ENCODE measurements at places on chromosomes 2 and 18.

GRCh38 chr2:208916881-208917280, 507.0 kb upstream of the MAP2 start:
- no peak for DNase-seq

GRCh38 chr2:234632527-234633391, 135.9 kb upstream of the ARL4C start:
- DNase-seq: no peak

- no peak for DNase-seq
Measured at GRCh38 chr2:71546777-71547281, 93.5 kb downstream of the DYSF start.

- no peak for DNase-seq
Measured at GRCh38 chr2:162267496-162267895, 24.3 kb upstream of the FAP start.

GRCh38 chr2:33062665-33063250, 116.0 kb downstream of the LTBP1 start:
- no peak for DNase-seq

DNA sequence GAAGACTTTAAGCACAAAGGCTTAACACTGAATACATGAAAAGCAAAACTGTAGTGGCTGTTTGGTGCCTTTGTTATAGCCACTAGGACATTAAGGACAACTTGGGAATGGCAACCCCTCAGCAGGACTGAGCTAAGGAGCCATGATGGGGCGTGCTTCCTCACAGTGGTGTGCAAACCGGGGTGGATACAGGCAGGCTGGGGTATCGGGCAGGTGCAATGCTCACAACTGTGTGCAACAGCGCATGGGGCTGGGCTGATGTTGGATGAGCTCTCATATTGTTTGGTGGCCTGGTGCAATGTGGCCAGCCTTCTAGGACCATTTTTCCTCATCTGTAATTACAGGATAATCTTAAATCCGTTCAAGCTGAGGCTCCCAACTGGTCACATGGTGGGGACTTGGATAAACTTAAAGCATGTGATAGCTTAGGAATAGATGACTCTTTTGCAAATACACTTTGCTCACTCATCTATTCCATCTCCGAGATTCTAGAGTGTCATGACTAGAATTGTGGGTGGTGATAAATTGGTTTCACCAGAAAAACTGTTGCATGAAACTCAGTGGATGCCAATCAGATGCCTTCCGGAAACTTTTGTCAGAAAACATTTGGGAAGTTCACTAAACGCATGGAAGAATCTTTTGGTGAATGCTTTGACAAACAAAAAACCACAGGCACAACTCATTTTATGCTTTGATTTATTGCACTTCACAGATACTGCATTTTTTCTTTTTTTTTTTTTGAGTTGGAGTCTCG, 116.5 kb downstream of the PXDN start:
- DNase-seq: no peak

- DNase-seq: no peak
Measured at GRCh38 chr18:69725009-69725408, 222.7 kb downstream of the CD226 start.

DNA sequence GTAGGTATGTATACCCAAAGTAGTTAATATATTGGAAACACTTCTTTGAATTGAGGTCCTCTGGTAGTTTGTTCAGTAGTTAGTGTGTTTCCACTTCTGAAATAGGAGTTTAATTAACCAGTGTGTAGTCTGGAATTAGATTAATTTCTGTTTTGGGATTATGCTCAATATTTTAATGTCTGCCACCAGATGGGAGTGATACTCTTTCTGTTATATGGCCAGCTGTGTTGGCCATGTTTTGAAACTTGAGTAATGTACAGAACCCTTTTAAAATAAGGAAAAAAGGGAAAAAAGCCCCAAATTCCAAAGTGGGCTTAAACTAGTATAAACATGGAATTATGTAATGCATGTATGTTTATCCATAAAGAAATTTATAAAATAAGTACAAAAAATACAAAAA, 147.7 kb downstream of the CTNNA2 start:
- no peak for DNase-seq

DNA sequence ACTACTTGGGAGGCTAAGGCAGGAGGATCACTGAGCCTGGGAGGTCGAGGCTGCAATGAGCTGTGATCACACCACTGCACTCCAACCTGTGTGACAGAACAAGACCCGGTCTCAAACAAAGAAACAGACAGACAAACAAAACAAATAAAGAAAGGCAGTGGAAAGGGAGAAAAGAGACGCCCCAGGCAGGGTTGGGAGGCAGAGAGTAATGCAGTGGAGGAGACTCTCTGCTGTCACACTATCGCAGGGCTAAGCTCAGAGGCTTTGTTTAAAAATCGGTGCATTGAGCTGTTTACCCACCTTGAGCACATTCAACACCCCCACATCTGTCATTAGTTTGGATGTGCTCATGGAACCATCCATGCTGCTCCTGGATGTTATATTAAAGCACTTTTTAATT, 84.2 kb upstream of the RMP24 start:
- DNase-seq: no peak

- DNase-seq: no peak
Measured at GRCh38 chr2:171158036-171158789, 2.5 kb downstream of the TLK1 start.

- DNase-seq: no peak
Measured at GRCh38 chr2:16713011-16713423, 47.4 kb upstream of the CYRIA start.

- peak; percentile 12 for DNase-seq
Measured at GRCh38 chr2:8761529-8762164, 75.8 kb downstream of the KIDINS220 start.

GRCh38 chr18:12615748-12616147, 42.2 kb downstream of the SPIRE1 start:
- DNase-seq: no peak

DNA sequence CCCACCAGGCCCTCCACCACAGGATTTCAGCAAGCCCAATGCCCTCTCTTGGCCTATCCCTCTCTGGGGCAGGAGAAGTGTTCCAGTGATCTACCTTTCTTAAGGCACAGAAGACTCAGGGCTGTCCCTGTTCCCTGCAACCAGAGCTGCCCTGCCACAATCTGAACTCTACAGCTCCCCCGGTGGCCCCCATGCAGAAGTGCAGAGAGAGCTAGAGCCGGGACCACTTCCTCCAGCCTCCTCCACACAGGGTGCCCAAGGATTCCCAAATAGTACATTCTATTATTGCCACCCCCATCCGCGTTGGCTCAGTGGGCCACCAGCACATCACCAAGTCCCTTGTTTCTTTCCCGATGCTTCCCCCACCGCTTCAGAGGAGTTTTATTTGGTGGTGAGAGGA, 114.8 kb upstream of the PTPRM start:
- no peak for DNase-seq

DNA sequence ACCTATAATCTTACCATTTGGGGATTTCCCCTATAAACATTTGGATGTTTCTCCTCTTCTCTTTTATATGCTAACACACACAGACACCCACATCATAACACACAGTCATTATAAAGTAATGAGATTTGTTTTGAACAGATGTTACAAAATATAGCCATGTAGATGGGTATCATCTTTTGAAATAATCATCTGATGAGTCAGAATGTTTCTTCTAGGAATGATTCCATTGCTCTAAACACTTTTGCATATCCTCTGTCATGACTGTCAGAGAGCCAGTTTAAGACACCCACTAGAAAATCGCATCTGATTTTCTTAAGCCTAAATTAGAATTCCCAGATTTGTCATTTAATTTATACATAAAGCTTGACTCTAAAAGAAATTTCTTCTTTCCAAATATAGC, 442.6 kb downstream of the CMPK2 start:
- DNase-seq: no peak

DNA sequence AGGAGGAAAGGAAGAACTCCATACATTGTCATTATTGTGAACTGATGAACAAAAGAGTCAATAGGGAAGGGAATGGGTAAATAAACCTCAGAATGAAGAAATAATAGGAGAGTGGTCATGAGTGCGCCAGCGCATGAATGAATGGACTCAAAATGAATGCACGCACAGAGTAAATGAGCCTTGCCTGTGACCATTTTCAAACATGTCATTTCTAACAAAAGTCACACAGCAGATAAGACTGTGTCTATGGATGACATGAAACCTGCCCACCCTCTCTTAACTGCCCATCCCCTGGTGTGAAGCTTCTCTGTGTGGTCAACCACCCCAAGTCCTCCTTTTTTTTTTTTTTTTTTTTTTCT, 121.1 kb upstream of the TEX51 start:
- DNase-seq: no peak

GRCh38 chr18:74353169-74353775, 37.6 kb downstream of the C18orf63 start:
- DNase-seq: peak; percentile 43

DNA sequence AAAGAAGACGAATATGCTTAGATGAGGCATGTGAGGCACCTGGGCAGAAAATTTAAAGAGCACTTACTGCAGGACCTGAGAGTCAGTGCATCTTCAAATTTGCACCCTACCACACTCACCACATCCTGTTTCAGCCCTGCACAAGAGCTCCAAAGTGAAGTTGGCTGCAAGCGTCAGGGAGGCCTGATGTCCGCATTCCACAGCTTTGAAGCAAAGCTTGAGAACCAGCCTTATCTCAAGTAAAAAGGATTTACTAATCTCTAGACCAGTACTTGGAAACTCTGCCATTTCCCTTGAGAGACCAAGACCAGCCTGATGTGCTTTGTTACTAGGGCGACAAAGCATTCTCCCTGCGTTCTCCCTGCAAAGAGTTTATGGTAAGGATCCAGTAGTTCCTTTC, 3.4 kb upstream of the ASNSD1 start:
- no peak for DNase-seq

GRCh38 chr2:71713581-71714580, 260.5 kb downstream of the DYSF start:
- no peak for DNase-seq

DNA sequence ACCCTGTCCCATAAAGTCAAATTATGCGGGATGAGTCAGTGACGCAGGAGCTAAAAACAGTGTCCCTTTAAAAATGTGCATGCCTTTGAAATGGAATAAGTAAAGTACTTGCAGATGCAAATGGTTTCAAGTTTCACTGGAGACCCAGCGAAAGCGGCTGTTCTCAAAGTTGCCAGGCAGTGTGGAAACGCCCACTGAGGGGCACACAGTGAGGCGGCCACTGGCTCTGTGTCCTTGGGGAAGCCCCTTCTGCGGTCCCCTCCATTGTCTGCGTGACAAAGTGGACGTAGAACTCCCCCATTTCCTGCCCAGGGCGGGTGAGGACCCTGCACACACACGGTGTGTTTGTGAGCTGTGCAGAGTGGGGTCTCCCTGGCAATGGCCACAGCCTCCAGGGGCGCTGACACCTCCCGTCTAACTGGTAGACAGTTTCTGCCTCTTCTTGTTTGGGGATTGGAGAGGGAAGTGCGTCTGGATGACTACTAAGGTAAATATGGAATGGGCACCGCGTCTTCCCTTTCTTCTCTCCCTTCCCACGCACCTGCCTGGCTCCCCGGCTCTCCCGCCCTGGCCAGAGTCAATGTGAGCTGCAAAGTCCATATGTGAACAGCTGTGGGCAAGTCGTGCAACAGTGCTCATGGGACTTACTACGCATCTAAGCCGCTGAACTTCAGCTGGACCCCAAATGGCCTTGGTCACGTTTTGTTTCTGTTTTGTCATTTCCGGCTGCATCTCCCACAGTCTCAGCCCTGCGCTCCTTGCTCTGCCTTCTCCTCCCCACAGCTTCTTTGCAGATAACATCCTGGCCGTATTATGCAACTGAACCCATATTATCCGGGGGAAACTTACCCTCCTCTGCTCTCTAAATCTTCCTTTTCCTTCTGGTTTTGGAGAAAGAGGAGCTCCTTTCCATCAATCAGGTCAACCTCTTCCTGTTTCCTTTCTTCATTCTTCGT, 33.7 kb upstream of the ZNF516 start:
- DNase-seq: peak; percentile 31

GRCh38 chr2:240983361-240983995, 14.9 kb upstream of the SNED1 start:
- no peak for DNase-seq

DNA sequence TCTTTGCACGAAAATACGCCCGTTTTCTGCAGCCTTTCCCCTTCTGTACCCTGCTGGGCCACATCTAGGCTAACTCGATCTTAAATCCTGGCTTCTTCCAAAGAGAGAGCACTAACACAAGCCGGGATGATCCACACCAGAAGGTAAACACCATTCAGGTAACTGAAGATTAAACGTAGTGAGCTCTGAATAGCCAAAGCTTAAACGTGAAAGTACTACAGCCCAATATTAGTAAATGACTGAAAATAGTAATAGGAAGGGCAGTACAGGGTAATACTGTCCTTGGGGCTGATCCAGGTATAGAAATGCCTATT, 422 bp upstream of the MRPL53 start:
- no peak for DNase-seq

GRCh38 chr2:46855805-46856204, 59.8 kb downstream of the MCFD2 start:
- no peak for DNase-seq

DNA sequence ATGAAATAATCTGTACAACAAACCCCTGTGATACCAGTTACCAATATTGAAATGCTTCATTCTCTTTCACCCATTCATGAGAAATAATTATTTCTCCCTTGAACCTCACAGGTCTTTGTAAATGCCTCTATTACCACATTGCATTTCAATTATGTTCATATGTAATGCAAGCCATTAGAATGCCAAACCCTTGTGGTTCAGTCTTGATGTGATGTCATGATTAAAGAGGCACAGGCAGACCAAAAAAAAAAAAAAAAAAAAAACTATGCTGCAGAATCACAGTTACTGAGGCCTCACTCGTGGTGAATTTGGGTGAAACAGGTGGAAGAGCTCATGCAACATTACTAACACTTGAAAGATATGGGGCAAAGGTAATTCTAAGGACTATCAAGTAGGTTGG, 9.4 kb upstream of the EPG5 start:
- no peak for DNase-seq

GRCh38 chr2:66428986-66429612, 5.8 kb upstream of the MEIS1 start:
- peak; percentile 9 for DNase-seq

- no peak for DNase-seq
Measured at GRCh38 chr2:38182492-38183003, 106.6 kb upstream of the CYP1B1 start.
